ENCODE measurements at places on chromosomes 16 and 17.
A peak's percentile ranks its signal among the peaks of the same experiment; 100 is the strongest.

DNA sequence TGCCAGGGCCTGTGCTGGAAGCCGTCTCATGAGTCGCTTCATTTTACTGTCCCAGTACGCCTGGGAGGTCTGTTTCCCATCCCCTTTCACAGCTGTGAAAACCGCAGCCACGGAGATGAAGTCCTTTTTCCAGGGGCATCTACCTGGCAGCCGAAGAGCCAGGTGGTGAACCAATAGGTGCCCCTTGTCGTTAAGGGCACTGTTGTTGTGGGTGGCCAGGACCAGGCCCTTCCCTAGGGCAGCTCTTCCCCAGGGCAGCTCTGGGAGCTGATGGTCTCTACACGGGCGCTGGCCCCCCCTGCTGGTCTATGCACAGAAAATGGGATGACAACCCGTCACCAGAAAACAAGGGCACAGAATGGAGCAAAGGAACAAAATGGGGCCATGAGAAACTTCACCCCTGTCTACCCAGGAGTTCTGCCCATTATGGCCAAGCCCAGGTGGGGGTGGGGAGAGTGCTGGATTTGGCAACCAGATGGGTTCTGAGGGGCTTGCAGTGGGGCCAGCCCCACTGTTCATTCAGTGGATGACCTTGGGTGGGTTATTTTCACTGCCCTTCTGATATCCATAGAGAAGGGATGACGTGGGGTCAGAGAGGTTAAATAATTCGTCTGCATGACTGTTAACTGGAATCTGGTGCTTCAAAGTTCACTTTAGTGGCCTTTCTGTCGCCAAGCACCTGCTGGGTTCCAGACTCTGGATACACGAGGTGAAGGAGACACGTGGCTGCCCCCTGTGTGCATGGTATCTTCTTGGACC lies 11.5 kb downstream of the RMI2 start:
- no peak for DNase-seq

DNA sequence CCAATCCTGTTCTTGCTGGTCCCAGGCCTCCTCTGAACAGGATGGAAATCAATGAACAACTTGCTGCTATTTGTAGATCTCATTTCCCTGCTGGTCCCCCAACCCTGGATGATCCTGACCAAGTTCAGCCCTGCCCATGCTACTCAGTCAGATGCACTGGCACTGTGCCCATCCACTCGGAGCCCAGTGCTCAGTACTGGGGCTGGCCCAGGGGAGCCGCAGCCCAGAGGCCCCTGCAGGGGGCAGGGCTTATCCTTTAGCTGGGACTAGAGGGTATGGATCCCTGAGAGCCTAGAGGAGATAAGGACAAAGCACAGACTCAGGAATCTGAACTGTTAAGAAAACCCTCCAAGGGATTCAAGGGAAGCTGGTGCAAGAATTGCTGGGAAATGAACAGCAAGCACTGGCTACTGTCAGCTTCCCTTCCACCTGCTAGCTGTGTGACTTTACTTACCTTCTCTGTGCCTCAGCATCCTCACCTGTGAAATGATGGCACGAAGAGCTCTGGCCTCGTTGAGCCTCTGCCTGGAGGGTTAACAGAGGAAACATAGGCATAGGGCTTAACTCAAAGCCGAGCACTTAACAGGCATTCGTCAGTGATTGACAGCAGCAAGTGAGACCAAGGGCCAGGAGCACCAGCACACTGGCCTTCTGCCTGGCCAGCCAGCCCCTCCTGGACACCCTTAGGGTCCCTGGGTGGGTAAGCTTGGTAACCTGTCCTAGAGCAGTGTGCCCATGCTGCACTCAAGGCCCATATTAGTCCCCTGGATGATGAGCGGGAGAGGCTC lies 29.8 kb upstream of the C1QL1 start:
- DNase-seq, result no peak

DNA sequence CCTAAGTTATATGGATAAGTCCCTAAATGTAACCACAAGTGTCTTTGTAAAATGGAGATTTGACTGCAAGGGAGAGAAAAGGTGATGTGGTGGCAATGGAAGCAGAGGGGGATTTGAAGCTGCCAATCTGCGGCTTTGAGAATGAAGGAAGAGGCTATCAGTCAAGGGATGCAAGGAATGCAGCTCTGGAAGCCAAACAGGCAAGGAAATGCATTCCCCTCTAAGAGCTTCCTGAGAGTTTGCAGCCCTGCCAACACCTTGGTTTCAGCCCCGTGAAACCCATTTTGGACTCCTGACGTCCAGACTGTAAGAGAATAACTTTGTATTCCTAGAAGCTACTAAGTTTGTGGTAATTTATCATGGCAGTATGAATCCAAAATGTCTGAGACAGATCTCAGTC lies 167.3 kb upstream of the MPHOSPH6 start:
- no peak for DNase-seq

GRCh38 chr17:77332034-77332971 lies 191.5 kb downstream of the SEC14L1 start:
- peak; percentile 79 for DNase-seq

DNA sequence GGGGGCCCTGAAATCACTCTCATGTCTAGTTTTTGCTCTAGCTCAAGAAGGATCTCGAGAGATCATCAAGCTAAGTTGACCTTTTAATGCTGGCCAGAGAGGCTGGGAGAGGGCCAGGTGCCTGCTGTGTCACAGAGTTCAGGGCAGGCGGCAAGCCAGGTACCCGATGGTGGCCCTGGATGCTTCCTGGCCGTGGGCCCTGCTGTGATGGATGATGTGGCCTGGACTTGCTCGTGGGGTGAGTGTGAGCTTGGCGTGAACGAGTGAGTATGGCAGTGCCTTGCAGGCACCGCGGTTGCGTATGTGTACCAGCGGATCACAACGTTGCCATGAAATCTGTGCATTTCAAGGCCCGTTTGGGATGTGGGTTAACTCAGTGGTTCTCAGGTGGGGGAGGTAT lies 7.4 kb downstream of the IRF8 start:
- no peak for DNase-seq

GRCh38 chr17:80356231-80356856 lies 58.6 kb upstream of the ENDOV start:
- DNase-seq, result no peak

GRCh38 chr16:30032083-30032819 lies 1.2 kb upstream of the TLCD3B start:
- peak; percentile 37 for DNase-seq
